ENCODE measurements at places on chromosomes 7 and 10. TPM values are rescaled to one million over a fixed set of nuclear protein-coding genes. Genes with fewer than 3 reads are reported as not detected.
A peak's percentile ranks its signal among the peaks of the same experiment; 100 is the strongest.

The EPDR1 gene
- total RNA-seq: 39.3 TPM

The FRMD4A gene
- 24.4 TPM for total RNA-seq

The GCC1 gene
- 13.9 TPM for total RNA-seq

The PAX2 gene
- 7.5 TPM for total RNA-seq

The STAG3 gene
- 0.69 TPM for total RNA-seq

The AOAH gene
- 0.51 TPM for total RNA-seq

DNA sequence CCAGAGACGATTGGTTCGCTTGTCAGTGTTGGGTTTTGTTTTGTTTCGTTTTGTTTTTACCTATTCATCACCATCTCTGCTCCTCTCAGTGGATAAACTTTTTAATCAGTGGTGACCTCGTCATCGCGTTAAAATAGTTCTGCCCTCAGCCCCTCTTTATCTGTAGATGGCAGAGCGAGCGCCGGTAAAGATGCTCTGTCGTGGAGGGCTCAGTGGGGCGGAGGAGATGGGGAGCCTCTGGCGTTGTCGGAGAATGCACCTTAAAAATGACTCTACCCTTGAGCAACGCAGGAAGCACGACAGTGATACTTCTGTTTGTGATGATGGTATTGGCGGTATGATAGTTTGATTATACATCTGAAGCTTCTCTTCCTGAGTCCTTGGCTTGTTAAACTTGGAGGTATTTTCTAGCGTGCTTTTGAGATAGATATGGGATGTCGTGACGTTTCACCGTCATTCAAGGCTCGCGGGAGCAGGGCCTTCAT lies 554 bp downstream of the CSGALNACT2 start:
- no peak for DNase-seq

DNA sequence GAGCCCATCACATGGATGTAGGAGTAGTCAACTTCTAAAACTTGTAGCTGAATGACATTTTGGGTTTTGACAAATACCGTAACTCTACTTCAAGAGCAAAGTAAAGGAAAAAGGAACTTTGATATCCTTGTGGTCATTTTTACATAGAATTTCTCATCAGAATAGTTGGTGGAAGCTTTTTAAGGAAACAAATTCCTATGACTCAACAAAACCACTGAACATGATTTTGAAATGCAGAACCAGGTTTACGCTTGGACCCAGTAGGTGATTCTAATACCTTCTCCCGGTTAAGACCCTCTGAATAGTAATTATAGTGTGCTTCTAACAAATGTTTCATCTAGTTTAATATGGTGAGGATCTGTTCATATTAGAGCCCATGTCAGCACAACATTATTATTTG lies 307.8 kb downstream of the GPR37 start:
- peak; percentile 25 for DNase-seq

DNA sequence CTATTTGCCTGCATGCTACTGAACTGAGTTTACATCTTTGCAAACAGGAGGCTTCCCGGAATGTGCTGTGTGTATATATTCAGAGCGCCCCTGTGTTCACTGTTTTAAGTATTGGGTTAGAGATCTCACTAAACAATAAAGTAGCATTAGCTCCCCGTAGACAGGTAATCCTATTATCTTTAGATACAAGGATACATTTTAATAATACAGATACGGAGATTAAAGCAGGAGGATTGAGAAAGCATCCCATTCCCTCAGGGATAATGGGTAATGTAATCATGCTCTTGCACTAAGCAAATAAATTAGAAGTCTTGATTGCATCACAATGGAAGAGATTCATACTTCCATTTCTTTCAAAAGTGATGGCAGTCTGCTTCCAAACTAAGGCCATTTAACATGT lies 809.0 kb downstream of the NRG3 start:
- DNase-seq: no peak

DNA sequence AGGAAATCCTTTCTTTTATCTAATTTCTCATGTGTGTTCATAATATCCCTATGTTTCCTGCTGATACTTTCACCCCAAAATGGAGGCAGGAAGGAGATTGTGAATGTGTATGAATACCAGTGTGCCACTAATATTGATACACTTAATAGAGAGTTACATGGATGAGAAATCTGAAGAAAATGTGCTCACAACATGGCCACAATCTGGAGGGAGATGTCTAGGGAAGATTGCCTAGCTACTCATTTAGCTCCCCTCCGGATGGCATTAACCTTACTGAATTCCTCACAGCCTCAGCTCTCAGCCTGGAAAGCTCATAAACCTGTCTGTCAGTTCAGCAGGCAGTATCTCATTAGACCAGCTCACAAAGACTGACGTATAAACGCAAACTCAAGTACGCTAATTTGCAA lies 23.4 kb upstream of the DMTF1 start:
- DNase-seq: no peak

GRCh38 chr7:66939325-66939724 lies 18.3 kb downstream of the TMEM248 start:
- no peak for DNase-seq

DNA sequence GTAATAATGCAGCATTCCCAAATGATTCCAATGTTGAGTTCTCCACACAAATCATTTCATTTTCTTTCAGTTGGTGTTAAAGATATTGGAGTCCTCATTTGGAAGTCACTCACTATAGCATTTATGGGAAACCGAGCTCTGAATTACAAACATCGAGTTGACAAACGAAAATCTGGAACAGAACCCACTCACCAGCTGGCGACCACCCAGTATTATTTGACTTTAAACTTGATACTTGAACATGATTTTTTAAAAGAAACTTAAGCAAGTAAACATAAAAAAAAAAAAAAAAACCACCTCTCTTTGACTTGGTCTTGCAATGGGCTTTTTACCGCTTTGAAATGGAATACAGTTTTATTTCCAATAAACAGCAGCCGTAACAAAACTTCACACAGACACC lies 576.6 kb upstream of the C7orf33 start:
- DNase-seq: no peak

DNA sequence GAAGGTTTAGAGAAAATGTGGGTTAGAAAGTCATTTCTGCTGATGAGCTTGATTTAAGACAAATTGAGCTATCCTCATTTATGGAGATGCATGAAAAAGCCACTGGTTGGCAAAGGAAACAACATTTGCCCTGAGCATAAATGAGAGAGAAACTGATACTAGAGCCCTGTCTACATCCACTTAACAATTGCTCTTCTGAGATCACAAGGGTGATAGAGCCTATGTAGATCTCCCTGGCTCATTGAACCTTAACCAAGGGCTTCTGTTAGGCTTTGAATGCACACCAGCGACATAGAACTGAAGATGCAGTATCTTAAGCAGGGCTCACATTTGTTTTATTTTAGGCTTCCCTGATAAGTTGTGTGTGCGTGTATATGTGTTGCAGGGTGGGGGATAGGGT lies 35.0 kb downstream of the GPR141 start:
- DNase-seq: no peak

GRCh38 chr10:76871697-76872295 lies 765.8 kb downstream of the KCNMA1 start:
- DNase-seq: no peak

DNA sequence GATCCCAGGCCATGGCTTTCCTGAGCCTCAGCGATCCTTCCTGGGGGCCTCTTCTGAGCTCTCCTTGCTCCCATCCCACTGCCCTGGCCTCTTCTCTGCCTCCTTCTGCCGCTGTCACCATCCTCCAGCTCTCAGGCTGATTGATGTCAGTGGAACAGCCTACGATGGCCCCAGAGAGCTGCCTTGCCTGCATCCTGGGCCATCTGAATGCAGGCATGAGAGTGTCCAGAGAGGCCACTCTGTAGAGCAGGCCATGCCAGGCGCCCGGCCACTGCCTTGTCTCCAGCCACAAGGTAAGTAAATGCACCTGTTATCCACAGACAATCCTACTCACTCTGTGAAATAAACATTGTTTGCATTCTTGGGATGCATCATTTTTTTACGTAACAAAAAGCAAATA lies 171.4 kb upstream of the PPP2R2D start:
- DNase-seq: no peak

DNA sequence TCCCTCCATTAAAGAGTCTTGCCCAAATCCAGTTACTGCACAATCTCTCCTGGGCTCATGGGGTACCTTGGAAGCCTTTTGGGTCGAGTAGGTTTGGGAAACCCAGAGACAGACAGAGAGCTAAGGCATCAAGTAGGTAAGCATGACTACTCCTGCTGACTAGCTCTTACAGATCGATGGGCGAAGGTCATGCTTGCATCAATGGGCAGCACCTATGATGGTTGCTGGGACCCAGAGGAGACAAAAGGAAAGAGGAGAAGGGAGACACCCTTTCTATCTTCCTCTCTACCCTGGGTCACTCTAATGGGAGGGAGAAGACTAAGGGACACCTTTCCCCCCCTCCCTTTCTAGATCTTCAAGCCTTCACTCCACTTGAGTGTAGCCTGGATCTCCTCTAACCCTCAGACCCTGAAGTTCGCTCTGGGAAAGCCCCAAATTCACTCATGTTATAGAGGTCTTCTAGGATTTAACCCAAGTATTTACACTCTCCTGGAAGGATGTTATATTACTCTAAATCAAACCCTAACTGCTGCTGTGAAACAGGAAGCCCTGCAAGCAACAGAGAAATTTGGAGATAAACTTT lies 31.6 kb upstream of the ZNF746 start:
- DNase-seq: no peak

DNA sequence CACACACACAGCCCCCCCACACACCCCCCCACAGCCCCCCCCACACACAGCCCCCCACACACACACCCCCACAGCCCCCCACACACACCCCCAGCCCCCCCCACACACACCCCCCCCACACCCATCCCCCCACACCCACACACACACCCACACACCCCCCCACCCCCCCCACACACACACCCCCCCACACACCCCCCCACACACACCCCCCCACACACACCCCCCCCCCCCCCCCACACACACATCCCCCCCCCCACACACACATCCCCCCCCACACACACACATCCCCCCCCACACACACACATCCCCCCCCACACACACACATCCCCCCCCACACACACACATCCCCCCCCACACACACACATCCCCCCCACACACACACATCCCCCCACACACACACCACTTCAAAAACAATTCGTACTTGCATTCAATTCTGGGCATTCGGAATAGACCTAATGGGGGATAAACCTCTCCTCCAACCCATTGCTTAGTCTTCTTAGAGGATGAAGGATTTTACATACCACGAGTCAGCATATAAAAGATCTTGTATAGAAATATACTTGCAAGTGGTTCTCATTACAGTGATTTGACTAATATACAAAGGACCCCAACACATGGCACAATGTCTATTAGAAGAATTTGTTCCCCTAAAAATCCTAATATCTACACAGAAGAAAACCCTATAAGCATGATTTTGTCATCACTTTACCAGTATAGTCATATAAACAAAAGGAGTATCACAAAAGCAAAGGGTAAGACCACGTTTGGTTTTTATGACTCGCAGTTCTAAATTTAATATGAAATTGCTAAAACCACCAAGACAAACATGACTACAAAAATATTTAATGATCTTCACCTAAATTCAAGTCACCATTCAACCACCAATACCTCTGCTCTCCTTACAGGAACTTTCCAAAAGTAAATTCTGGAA lies 80.9 kb downstream of the DIP2C start:
- no peak for DNase-seq

DNA sequence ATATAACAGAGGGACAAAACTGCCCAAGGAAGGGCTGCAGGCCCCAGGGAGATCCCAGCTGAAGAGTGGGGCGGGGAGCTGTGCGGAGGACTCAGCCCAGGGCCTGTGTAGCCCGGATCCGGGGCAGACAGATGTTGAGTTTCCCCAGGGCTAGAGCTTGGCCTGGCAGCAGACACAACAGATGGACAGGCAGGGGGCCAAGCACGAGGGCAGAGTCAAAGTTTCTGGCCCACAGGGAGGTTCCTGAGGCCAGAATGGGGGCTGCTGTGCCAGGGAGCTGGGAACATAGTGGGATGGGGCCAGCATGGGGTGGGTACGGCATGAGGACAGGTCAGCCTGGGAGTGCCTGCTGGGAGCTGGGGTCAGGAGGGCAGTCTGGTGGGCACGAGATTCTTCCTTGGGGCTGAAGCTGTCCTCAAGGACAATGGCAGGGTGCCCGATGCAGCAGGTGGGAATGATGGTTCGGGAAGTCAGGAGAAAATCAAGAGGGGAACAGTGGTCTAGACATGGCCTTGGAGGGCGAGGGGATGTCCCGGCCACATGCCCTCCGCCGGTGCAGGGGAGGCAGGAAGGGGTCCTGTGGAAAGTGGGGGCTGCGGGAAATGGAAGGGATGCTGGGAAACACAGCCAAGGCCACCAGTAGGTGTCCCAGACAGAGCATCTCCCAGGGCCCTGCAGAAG lies 519.1 kb upstream of the FOXK1 start:
- no peak for DNase-seq

GRCh38 chr10:87068281-87068680 lies 26.4 kb downstream of the GLUD1 start:
- no peak for DNase-seq

- DNase-seq: no peak
These were observed 17.4 kb downstream of the CTBP2 start for GRCh38 chr10:125142946-125143345.

Measured in epithelial cell of proximal tubule (primary cell).